Stimulated activated CD8-positive, alpha-beta memory T cell treated with anti-CD3 and anti-CD28 coated beads, Interleukin-2, amount 100 ng/mL, for 1 hour (primary cell): ENCODE measurements at places on chromosomes 6 and 20.

DNA sequence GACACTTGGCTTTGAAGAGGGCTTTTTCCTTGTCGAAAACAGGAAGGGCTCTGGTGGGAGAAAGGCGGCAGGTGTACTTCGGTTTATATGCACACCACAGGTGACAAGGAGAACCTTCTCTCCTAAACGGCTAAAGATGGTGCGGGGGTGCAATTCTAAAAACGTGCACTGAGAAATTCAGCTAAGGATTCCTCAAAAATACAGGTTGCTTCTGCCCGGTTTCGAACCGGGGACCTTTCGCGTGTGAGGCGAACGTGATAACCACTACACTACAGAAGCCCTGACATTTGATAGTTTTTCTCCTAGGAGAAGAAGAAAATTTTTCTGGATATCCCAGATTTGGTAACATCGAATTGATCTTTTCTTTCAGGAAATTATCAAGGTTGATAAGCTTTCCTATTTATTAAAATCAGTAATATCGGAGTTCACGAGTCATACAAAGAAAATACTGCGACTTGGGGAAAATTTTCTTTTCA, 32.0 kb downstream of the POM121L2 start:
- no peak for DNase-seq

- no peak for DNase-seq
These were observed 26.6 kb upstream of the MAP7 start for GRCh38 chr6:136576821-136577220.

DNA sequence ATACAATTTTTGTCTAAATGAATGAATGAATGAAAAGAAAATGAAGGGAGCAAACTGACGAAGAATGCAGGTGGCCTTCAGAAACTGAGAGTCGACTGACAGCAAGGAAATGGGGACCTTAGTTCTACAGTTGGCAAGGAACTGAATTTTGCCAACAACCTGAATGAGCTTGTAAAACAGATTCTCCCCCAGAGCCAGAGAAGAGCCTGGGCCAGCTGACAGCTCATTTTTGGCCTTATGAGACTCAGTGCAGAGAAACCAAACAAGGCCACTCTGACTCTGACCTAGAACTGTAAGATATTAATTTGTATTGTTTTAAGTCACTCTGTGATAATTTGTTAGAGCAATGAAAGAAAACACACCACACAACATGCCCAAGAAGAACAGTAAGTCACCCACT, 21.8 kb downstream of the MAN1A1 start:
- DNase-seq = no peak

- DNase-seq = no peak
These were observed 218.4 kb downstream of the LMBRD1 start for GRCh38 chr6:69578361-69578890.

- DNase-seq = no peak
These were observed 8.5 kb upstream of the SOD2 start for GRCh38 chr6:159701413-159701999.

DNA sequence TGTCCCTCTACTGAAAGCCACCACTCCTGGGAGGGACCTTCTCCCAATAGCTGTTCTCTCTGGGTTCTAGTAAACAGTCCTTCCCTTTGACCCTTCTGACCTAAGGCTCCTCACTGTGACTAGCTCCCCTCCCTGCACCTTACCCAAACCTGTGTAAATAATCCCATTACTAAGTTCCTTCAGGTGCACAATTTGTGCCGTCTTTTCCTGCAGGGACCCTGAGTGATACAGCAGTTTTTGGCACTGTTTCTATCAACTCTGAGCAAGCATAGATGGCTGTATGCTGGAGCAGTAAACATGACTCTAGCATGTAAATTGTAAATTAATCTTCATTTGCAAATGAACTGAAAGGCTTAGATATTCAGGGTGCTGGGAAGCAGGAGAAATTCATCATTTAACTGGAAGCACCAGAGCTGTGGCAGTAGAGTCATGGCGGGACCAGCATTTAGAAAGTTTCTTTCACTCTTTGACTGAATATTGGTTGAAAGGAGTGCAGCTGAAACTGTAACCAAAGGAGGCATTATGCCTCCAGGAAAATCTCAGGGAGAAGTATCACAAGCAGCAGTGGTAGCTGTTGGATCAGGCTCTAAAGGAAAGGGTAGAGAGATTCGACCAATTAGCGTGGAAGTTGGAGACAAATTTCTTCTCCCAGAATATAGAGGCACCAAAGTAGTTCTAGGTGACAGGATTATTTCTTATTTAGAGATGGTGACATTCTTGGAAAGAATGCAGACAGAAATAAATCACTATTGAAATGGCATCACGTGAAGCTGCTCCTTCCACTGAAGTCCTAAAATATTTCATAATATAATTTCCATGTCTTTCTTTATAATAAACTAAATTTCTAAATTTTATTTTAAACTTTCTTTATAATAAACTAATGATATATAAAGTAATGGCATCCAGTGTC, 117.8 kb downstream of the TCP11 start:
- DNase-seq = no peak
